ENCODE measurements at places on chromosomes 1 and 21. TPM values are rescaled to one million over a fixed set of nuclear protein-coding genes. Genes with fewer than 3 reads are reported as not detected.

GRCh38 chr21:33128538-33128937 is 58.6 kb downstream of the OLIG1 start:
- no peak overlapping the region for H3K27ac ChIP-seq
- 0 out of 2 replicates have a peak, but pooled peaks cover 5% of the 10 kb centered on the region for H3K4me1 ChIP-seq
- DNase-seq, result no peak

GRCh38 chr1:199177241-199177640 is 538.4 kb downstream of the PTPRC start:
- no peak overlapping the region for H3K27ac ChIP-seq
- DNase-seq, result no peak
- H3K27me3 ChIP-seq, result no peaks in the 10 kb centered on the region
- H3K4me1 ChIP-seq, result peaks cover 6% of the 10 kb centered on the region

DNA sequence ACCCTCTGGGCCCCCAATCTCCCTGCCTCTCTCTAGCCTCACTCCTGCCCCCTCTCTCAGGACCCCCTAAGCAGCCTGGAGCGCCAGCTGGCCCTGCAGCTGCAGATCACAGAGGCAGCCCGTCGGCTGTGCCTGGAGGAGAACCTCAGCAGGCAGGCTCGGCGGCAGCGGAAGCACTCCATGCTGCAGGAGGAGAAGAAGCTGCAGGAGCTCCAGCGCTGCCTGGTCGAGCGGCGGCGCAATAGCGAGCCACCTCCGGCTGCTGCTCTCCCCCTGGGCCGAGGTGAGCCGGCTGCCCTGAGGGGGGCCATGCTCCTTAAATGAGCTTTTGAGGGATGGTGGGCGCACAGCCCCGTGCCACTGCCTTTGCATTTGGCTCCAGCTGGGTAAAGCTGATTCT is 6.2 kb downstream of the INAVA start:
- peaks cover 6% of the 10 kb centered on the region for H3K4me1 ChIP-seq
- H3K27me3 ChIP-seq, result peaks cover 51% of the 10 kb centered on the region
- H3K27ac ChIP-seq, result no peak overlapping the region
- no peak for DNase-seq
- no peaks in the 10 kb centered on the region for H3K36me3 ChIP-seq

GRCh38 chr1:147897029-147897752 is 5.4 kb upstream of the GJA8 start:
- no peaks in the 10 kb centered on the region for H3K4me1 ChIP-seq
- H3K36me3 ChIP-seq, result no peaks in the 10 kb centered on the region
- no peak overlapping the region for H3K4me3 ChIP-seq
- no peak for DNase-seq
- peaks cover 20% of the 10 kb centered on the region for H3K27me3 ChIP-seq

- no peak overlapping the region for H3K27ac ChIP-seq
- no peak for DNase-seq
- no peak overlapping the region for H3K4me3 ChIP-seq
- peaks cover 30% of the 10 kb centered on the region for H3K4me1 ChIP-seq
Observed at GRCh38 chr1:183697814-183698590, 44.9 kb upstream of the APOBEC4 start.

DNA sequence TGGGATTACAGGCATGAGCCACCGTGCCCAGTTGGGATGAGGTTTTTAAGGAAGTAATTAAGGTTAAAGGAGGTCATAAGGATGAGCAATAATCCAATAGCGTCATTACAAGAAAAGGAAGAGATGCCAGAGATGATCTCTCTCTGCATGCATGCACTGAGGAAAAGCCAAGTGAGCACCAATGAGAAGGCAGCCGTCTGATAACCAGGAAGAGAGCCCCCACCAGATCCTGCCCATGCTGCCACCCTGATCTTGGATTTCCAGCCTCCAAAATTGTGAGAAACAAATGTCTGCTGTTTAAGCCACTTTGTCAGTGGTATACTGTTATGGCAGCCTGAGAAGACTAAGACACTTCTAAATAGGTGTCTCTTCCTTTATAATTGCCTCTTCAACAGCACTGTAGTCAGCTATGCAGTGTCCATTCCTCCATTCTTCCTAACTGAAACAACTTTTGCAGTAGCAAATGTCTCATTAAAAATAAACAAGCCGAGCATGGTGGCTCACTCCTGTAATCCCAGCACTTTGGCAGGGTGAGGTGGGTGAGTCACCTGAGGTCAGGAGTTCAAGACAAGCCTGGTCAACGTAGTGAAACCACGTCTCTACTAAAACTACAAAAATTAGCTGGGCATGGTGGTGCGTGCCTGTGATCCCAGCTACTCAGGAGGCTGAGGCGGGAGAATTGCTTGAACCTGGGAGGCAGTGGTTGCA is 216.2 kb upstream of the RUNX1 start:
- H3K4me3 ChIP-seq, result peak overlapping the region; percentile 68
- H3K36me3 ChIP-seq, result no peaks in the 10 kb centered on the region
- H3K4me1 ChIP-seq, result peaks cover 39% of the 10 kb centered on the region
- DNase-seq, result peak; percentile 88
- H3K27me3 ChIP-seq, result 0 out of 2 replicates have a peak, but pooled peaks cover 2% of the 10 kb centered on the region

Gene DNM3
- 0.25 TPM for total RNA-seq

GRCh38 chr1:161185282-161185682 is 8.0 kb upstream of the B4GALT3 start:
- no peak overlapping the region for H3K4me3 ChIP-seq
- peak overlapping the region; percentile 17 for H3K27ac ChIP-seq
- H3K36me3 ChIP-seq, result no peaks in the 10 kb centered on the region
- H3K4me1 ChIP-seq, result peaks cover 38% of the 10 kb centered on the region

- peaks cover 10% of the 10 kb centered on the region for H3K27me3 ChIP-seq
- no peaks in the 10 kb centered on the region for H3K36me3 ChIP-seq
- H3K27ac ChIP-seq, result no peak overlapping the region
Observed at GRCh38 chr1:169896013-169896412, 2.3 kb upstream of the SCYL3 start.

- no peak overlapping the region for H3K4me3 ChIP-seq
- H3K27me3 ChIP-seq, result peaks cover 44% of the 10 kb centered on the region
- H3K4me1 ChIP-seq, result no peaks in the 10 kb centered on the region
Observed at GRCh38 chr1:46473991-46474390, 15.6 kb upstream of the DMBX1 start.

Gene HAO2
- not detected for total RNA-seq

DNA sequence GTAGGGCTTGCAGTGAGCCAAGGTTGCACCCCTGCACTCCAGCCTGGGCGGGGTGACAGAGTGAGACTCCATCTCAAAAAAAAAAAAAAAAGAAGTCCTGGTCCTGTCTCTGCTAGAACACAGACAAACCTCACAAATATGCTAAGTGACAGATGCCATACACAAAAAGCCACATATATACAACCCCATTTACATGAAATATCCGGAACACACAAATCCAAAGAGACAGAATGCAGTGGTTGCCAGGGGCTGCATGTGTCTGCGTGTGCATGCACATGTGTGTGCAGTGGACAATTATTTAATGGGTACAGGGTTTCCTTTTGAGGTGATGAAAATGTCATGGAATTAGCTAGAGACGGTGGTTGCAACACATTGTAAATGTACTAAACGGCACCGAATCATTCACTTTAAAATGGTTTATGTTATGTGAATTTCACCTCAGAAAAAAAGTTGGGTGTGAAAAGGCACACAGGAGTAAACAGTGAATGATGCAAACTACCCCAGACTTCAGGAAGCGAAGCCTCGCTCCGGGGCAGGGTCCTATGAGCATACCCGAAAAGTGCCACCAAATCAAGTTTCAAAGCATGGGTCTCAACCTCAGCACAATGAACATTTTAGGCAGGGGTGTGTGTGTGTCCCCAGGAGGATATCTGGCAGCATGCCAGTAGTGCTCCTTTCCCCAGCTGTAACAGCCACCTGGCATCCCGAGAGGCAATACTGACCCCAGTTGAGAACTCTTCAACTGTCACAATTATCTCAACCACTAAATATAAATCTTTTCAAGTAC is 48.3 kb downstream of the GNB1 start:
- DNase-seq, result no peak
- peak overlapping the region; percentile 46 for H3K27ac ChIP-seq
- H3K36me3 ChIP-seq, result peaks cover 11% of the 10 kb centered on the region
- no peak overlapping the region for H3K4me3 ChIP-seq

Gene DCST1
- total RNA-seq, result not detected

Gene VPS26C
- total RNA-seq, result 49.2 TPM

All from HFFc6 (cell line).